Effector memory CD8-positive, alpha-beta T cell (primary cell): ENCODE measurements at places on chromosomes 2 and 18.
A peak's percentile ranks its signal among the peaks of the same experiment; 100 is the strongest.

GRCh38 chr2:192026825-192027120, 168.0 kb downstream of the TMEFF2 start:
- peaks cover 24% of the 10 kb centered on the region for H3K27me3 ChIP-seq
- no peak for DNase-seq
- H3K4me1 ChIP-seq: peaks cover 2% of the 10 kb centered on the region
- H3K36me3 ChIP-seq: peaks cover 5% of the 10 kb centered on the region
- no peak overlapping the region for H3K4me3 ChIP-seq

- H3K4me3 ChIP-seq: no peak overlapping the region
- H3K36me3 ChIP-seq: no peaks in the 10 kb centered on the region
- no peaks in the 10 kb centered on the region for H3K27me3 ChIP-seq
- H3K4me1 ChIP-seq: no peaks in the 10 kb centered on the region
- no peak overlapping the region for H3K27ac ChIP-seq
Measured at GRCh38 chr2:48566592-48567310, 36.8 kb downstream of the STON1 start.

- no peak for DNase-seq
- no peaks in the 10 kb centered on the region for H3K27me3 ChIP-seq
- H3K4me1 ChIP-seq: peaks cover 10% of the 10 kb centered on the region
Measured at GRCh38 chr2:200968735-200969134, 5.3 kb upstream of the ORC2 start.

GRCh38 chr2:61619561-61619960, 81.4 kb upstream of the XPO1 start:
- H3K36me3 ChIP-seq: no peaks in the 10 kb centered on the region
- no peaks in the 10 kb centered on the region for H3K27me3 ChIP-seq
- no peak overlapping the region for H3K4me3 ChIP-seq
- H3K27ac ChIP-seq: no peak overlapping the region

GRCh38 chr2:51107841-51108240, 75.9 kb upstream of the NRXN1 start:
- no peak overlapping the region for H3K4me3 ChIP-seq
- no peaks in the 10 kb centered on the region for H3K27me3 ChIP-seq
- H3K36me3 ChIP-seq: no peaks in the 10 kb centered on the region
- no peak for DNase-seq
- H3K27ac ChIP-seq: no peak overlapping the region

DNA sequence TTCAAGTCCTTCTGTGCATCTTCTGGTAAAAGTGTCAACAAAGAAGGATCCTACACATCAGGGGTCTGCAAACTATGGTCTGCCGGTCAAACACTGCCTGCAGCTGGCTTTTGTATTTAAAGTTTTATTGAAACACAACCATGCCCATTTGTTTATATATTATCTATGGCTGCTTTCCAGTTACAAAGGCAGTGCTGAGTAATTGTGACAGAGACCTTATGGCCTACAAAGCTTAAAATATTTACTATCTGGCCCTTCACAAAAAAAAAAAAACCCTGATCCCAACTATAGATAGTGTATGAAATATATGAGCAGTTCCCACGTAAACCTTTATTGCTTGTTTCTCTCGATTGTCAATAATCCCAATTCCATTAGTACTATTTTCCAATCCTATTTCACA, 101.4 kb downstream of the RBMS1 start:
- H3K4me3 ChIP-seq: peak overlapping the region; percentile 27
- no peak for DNase-seq
- H3K36me3 ChIP-seq: peaks cover 29% of the 10 kb centered on the region
- H3K4me1 ChIP-seq: peaks cover 64% of the 10 kb centered on the region
- H3K27ac ChIP-seq: peak overlapping the region; percentile 49

- DNase-seq: no peak
- H3K4me3 ChIP-seq: no peak overlapping the region
- peaks cover 13% of the 10 kb centered on the region for H3K27me3 ChIP-seq
- H3K4me1 ChIP-seq: no peaks in the 10 kb centered on the region
- no peak overlapping the region for H3K27ac ChIP-seq
Measured at GRCh38 chr2:219362524-219363164, 25.1 kb downstream of the DNPEP start.

GRCh38 chr2:157432475-157433106, 11.3 kb downstream of the CYTIP start:
- H3K4me3 ChIP-seq: peak overlapping the region; percentile 79
- peak overlapping the region; percentile 93 for H3K27ac ChIP-seq
- H3K4me1 ChIP-seq: peaks cover 91% of the 10 kb centered on the region
- DNase-seq: no peak
- H3K27me3 ChIP-seq: no peaks in the 10 kb centered on the region
- H3K36me3 ChIP-seq: peaks cover 87% of the 10 kb centered on the region

DNA sequence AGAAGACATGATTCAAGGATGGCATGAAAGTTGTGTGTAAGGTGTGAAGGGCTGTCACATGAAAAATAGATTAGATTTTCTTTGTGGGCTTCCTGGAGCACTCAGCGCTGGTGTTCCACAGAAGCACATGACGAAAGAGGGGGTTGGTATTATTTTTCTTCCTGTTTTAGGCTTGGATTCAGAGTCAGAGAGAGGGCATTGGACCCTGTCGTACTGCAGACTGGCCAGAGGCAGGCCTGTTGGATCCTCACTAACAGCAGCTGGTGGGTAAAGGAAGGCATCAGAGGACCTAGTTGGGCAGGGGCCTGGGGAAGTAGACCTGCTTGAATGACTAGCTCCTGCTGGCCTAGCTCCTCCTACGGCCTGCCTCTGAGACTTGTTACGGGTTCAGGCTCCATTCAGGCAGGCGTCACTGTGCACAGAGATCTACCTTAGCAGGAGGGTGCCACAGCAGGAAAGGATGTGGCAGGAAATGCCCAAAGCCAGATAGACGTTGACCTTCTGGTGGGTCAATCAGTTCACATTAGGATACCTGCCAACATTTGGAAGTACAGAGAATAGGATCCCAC, 13.1 kb downstream of the CTLA4 start:
- peaks cover 2% of the 10 kb centered on the region for H3K36me3 ChIP-seq
- no peak overlapping the region for H3K4me3 ChIP-seq
- no peaks in the 10 kb centered on the region for H3K27me3 ChIP-seq
- no peak overlapping the region for H3K27ac ChIP-seq
- DNase-seq: no peak

- no peak for DNase-seq
- no peak overlapping the region for H3K27ac ChIP-seq
- H3K36me3 ChIP-seq: no peaks in the 10 kb centered on the region
Measured at GRCh38 chr2:47346638-47347037, 56.3 kb upstream of the MSH2 start.

GRCh38 chr2:221243771-221244170, 328.3 kb downstream of the EPHA4 start:
- peaks cover 39% of the 10 kb centered on the region for H3K27me3 ChIP-seq
- no peaks in the 10 kb centered on the region for H3K4me1 ChIP-seq
- no peak overlapping the region for H3K27ac ChIP-seq
- no peak for DNase-seq
- no peak overlapping the region for H3K4me3 ChIP-seq

DNA sequence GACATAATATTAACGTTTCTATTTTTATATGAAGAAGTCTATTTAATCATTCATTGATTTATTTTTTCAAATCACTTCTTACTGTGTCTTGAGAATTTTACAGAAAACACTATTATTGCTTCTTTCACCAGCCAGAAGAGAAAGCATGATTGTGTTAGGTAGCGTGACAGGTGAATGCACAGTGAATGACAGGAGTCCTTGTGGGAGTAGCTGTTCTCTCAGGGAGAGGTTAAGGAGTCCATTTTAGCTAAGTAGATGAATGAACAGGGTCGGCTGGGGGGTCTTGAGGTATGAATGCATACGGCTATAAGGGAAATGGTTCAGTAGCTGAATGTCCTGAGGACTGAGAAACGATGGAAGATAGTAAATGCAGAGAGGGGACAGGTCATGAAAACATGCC, 56.2 kb downstream of the CTNNA2 start:
- H3K4me1 ChIP-seq: no peaks in the 10 kb centered on the region
- H3K4me3 ChIP-seq: no peak overlapping the region
- H3K36me3 ChIP-seq: peaks cover 3% of the 10 kb centered on the region
- no peak overlapping the region for H3K27ac ChIP-seq

- H3K27me3 ChIP-seq: no peaks in the 10 kb centered on the region
- peak overlapping the region; percentile 72 for H3K4me3 ChIP-seq
- DNase-seq: peak; percentile 61
Measured at GRCh38 chr2:28366496-28367282, 26.0 kb upstream of the FOSL2 start.

- H3K36me3 ChIP-seq: no peaks in the 10 kb centered on the region
- DNase-seq: no peak
- no peak overlapping the region for H3K27ac ChIP-seq
- H3K4me3 ChIP-seq: no peak overlapping the region
Measured at GRCh38 chr18:67305466-67305865, 211.1 kb downstream of the DSEL start.

DNA sequence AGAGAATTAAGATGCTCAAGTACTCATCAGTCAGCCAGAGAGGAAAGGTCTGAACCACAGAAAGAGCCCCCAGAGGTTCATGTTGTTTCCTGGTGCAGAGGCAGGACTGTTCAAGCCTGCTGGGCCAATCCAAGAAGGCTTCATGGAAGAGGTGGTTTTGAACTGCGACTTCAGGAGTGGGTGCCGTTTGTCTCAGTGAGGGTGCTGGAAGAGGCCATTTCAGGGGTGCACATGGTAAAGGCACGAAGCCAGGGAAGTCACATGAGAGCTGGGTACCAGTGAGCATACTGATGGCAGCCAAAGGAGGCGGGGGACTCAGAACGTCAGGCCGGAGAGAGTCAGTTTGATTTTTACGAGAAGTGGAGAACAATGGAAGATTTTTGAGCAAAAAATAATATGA, 55.5 kb downstream of the EMILIN2 start:
- H3K27ac ChIP-seq: no peak overlapping the region
- no peak overlapping the region for H3K4me3 ChIP-seq
- no peaks in the 10 kb centered on the region for H3K27me3 ChIP-seq
- H3K36me3 ChIP-seq: peaks cover 2% of the 10 kb centered on the region
- DNase-seq: no peak

- DNase-seq: no peak
- no peak overlapping the region for H3K4me3 ChIP-seq
- H3K27me3 ChIP-seq: no peaks in the 10 kb centered on the region
- no peaks in the 10 kb centered on the region for H3K4me1 ChIP-seq
Measured at GRCh38 chr2:69985688-69986087, 24.3 kb upstream of the ASPRV1 start.

- H3K27me3 ChIP-seq: no peaks in the 10 kb centered on the region
- no peak overlapping the region for H3K27ac ChIP-seq
- H3K4me1 ChIP-seq: peaks cover 7% of the 10 kb centered on the region
- DNase-seq: no peak
Measured at GRCh38 chr18:3605954-3606443, 156.0 kb downstream of the TGIF1 start.

- H3K27ac ChIP-seq: no peak overlapping the region
- no peak overlapping the region for H3K4me3 ChIP-seq
- peaks cover 13% of the 10 kb centered on the region for H3K27me3 ChIP-seq
- peaks cover 4% of the 10 kb centered on the region for H3K36me3 ChIP-seq
- no peaks in the 10 kb centered on the region for H3K4me1 ChIP-seq
Measured at GRCh38 chr2:121202541-121203310, 82.3 kb downstream of the TFCP2L1 start.

GRCh38 chr2:33380001-33380609, 96.3 kb upstream of the RASGRP3 start:
- no peaks in the 10 kb centered on the region for H3K4me1 ChIP-seq
- H3K4me3 ChIP-seq: no peak overlapping the region
